ENCODE measurements at places on chromosomes 7 and 10.

- DNase-seq: no peak
Measured at GRCh38 chr7:134640842-134641715, 5.6 kb upstream of the BPGM start.

DNA sequence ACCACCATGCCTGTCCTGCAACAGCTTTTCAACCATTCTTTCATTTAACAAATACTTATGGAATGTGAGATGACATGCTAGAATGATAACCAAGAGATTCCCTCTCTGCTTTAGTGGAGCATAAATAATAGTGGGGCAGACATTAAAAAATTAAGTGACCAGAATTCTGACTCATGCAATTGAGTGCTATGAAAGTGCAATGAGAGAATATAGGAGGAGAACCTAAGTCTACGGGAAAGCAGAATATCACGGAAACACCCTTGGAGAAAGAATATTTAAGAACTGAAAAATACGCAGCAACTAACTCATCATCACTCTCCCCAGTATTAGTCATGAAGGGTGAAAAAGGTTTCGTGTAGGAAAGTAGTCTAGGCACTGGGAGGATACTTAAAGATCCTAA, 7.1 kb downstream of the KIF5B start:
- no peak for DNase-seq

DNA sequence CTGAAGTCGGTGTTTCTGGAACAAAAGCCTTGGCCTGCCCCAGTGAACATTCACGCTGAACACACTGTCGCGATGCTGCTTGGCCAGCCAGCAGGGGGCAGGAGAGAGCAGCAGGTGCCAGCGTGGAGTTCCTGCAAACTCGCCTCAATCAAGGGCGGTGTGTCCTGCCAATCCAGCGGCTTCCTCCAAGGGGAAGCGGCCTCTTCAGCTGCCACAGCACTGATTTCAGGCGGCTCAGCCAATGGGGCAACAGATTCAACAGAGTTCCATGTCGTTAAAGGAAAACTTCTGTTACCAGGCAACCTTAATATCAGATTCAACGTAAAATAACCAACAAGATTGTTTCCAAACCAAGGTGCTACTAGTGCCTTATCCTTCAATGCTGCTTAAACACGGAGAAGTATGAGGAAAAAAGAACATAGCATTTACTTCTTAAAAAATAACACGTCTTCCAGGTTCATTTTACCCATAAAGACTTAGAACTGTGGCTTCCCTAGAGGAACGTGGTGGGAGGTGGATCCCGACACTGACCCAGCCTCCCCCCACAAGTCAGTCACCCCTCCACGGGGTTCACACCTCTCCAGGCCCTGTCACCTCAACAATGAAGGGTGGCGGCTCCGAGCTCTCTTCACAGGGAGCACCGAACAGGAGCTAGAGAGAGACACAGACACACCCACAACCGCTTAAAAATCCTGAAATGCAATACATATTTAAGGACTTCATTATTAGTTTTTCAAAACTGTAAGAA, 178.2 kb downstream of the DIP2C start:
- DNase-seq: peak; percentile 65

DNA sequence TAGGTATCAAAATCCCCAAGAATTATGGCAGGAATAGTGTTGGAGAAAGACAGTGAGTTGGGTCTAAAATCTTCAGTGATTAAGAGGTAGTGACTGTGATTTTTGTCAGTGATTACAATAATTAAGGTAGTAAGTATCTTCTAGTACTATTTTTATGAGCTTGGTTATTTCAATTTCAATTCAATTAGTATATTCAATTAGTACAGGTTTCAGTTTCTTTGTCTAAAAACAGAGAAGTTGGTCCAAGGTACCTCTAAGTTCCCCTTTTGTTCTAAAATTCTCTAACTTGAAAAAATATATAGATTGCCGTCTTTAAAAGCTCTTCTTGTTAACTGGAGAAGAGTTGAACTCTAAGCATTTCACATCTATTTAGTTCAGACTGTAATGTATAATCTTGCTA, 82.9 kb downstream of the OTUD1 start:
- DNase-seq: no peak

- no peak for DNase-seq
Measured at GRCh38 chr7:46108272-46108671, 187.2 kb upstream of the IGFBP3 start.

GRCh38 chr7:50827281-50827680, 44.6 kb upstream of the GRB10 start:
- DNase-seq: no peak

DNA sequence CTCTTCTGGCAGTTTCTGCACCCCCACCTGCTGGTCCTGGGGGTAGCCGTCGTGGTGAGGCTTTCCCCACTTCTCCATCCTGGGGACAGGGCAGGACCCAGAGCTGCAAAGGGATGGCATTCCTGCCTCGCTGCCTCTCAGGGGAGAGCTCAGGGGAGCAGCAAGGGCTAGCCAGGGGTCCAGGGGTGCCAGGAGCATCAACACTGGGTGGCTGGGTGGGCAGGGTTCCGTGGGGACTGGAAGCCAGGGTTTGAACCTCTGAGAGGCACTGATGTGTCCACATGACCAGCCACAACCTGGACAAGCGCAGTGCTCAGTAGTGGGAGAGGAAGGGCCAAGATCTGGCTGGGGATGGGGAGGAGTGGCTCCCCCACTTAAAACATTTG, 5.6 kb downstream of the ABCB8 start:
- DNase-seq: no peak
